ENCODE measurements at places on chromosomes 4 and X. TPM values are rescaled to one million over a fixed set of nuclear protein-coding genes. Genes with fewer than 3 reads are reported as not detected.

Gene XAGE1A
- total RNA-seq = not detected

- DNase-seq = no peak
Measured at GRCh38 chrX:6184900-6185515, 43.7 kb downstream of the NLGN4X start.

Gene TMPRSS11D
- not detected for total RNA-seq

DNA sequence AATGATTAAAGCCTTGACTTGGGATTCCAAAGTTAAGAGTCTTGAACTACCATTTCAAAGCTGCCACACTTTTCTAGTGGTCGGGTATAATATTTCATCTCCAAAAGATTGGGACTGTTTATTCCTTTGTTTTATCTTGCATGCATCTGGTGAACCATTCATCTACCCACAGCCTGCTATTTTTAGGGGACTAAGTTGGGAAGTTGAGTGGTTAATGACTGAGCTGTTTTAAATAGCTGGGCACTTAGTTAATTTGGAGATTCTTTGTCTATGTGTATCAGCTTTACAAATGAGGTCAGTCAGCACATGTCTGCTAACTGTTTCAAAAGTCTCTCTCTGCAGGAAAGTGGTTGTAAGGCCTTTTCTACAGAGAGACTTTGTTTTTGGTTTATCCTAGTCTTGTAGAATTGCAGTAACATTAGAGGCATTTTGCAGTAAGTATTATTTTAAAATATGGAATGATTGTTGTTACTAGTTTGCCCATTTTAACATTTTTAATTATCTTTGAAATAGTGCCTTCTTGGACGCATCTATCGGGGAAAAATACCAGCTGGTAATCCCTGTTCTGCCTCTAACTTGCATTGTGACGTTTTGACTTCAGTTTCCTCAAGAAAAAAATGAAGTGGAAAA, 8.2 kb downstream of the BMP2K start:
- DNase-seq = no peak

- DNase-seq = no peak
Measured at GRCh38 chrX:153816831-153817690, 13.3 kb downstream of the PDZD4 start.
